ENCODE measurements at places on chromosomes 5 and 9.

DNA sequence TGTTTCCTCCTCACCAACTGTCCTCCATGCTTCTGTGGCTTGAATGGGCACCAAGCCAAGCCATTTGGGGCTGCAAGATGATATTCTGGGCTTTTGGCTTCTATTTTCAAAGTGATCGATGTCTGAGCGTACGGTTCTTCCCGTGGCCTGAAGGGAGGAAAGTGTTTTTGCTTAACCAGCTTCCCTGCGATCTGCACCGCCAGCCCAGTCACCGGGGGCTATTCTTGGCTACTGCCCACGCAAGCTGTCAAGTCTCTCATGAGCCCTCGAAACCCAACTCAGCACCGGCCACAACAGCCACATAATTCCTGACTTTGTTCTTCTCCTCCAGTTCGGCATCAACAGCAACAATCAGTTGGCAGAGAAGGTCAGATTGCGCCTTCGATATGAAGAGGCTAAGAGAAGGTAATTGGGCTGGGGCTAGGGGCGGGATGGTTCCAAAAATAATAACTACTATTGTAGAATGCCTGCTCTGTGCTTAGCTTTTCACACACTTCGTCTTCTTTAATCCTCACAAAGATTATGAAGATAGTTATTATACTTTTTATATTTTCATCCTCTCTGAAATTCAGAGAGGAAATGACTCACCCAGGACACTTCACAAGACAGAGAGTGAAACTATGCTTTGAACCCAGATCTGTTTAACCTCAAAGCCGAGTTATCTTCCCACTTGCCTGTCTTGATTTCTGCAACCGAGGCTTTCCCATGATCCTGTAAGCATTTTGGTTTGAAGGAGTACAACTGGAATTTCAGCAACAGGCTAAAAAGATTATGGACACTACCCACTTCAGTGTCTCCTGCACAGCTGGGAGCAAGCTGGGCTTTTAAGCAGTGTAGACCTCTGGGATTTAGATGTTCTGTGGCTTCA is 76.4 kb upstream of the RARS1 start:
- DNase-seq = no peak

DNA sequence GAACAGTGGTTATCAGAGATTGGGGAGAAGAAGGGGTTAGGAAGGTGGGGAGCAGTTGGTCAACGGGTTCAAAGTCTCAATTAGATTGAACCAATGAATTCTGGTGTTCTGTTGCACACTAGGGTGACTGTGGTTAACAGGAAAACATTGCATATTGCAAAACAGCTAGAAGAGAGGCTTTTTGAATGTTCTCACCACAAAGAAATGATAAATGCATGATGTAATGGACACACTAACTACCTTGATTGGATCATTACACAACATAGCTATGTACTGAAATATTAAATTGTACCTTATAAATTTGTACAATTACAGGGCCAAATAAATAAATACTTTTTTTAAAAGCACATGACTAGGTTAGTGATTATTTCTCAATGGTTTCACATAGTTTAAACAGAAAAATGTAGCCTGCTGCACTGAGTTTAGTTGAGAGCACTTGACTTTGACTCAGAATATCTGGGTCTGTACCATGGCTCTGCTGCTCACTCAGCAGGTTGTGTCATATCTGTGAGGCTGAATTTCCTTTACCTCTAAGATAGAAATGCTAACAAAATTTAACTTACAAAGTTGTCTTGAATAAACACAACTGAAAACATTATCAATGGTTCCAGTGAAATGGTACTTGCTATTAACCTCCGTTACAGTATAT is 30.4 kb downstream of the NUDT12 start:
- DNase-seq = no peak

DNA sequence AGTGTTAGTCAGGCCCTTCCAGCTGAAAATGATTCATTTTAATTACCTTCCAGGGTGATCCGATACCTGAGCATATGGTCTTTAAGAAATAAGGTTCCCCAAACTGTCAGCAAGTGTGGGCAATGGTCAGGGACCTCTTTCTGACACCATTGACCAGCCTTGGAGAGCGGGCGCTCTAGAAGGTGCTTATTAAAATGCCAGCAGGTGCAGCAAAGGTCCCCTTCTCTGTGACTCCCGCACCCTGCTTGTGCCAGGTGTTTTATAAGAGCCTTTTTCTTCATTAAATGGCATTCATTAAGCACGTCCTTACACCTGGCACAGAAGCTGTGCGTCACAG is 85.3 kb downstream of the MVB12B start:
- no peak for DNase-seq

GRCh38 chr5:54807421-54807820 is 178.0 kb downstream of the ESM1 start:
- DNase-seq = no peak

- no peak for DNase-seq
Observed at GRCh38 chr9:94210616-94211603, 48.2 kb upstream of the ZNF169 start.

GRCh38 chr9:127021664-127022363 is 100.6 kb downstream of the ANGPTL2 start:
- DNase-seq = peak; percentile 94

GRCh38 chr9:38084556-38084880 is 15.5 kb upstream of the SHB start:
- DNase-seq = peak; percentile 65

- DNase-seq = no peak
Observed at GRCh38 chr5:61575581-61575980, 243.5 kb downstream of the ZSWIM6 start.

DNA sequence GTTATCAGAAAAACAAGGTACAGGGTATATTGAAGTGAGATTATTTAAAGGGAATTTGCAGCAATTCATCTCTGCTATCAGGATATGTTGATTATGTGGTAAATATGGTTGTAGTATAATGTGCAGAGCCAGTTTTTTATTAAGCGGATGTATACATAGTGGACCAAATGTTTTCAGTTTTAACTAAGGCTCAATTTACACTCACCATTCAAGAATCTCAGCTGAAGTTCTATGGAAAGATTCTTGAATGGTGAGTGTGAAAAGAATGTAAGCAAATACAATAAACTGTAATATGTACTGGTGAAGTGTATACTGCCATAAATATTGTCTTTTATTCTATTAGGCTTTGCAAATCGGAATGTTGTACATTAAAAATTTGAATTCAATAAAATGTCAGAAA is 895.9 kb upstream of the CDH10 start:
- DNase-seq = no peak

DNA sequence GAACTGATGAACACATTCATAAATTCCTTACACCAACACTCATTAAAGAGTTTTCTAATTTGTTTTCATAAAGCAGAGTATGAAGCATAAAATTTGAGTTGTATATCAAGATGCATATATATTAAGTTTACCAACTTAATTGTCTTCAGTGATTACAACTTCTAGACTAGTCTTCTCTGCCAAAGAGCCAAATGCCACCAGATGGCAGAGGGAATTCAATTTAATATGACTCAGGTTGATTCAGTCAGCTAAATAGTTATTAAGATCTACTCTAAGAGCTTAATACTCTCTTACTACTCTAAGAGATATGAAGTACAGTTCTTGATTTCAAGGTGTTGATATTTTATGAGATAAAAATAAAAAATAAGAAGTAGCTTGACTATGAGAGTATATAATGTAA is 53.4 kb downstream of the CDH10 start:
- no peak for DNase-seq

- DNase-seq = no peak
Observed at GRCh38 chr5:118952992-118953651, 35.2 kb downstream of the DTWD2 start.

GRCh38 chr9:14994738-14995137 is 84.5 kb upstream of the FREM1 start:
- no peak for DNase-seq

DNA sequence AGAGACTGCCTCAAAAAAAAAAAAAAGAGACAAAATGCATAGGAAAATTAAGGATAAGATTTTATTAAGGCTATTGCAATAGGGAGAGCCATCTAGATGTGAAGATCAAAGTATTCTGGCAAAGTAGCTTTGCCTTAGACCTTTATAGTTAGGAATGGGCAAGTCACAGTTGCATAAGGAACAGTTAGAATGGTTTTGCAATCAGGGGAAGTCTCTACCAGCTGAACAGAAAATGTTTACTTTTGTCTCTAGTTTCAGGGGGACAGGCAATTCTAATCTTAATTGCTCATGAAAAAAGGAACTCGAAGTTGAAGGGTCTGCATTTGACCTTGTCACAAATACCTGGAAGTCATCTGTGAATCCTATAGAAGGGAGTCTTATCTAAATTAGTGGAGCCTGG is 13.1 kb upstream of the ATP6V1G1 start:
- no peak for DNase-seq

DNA sequence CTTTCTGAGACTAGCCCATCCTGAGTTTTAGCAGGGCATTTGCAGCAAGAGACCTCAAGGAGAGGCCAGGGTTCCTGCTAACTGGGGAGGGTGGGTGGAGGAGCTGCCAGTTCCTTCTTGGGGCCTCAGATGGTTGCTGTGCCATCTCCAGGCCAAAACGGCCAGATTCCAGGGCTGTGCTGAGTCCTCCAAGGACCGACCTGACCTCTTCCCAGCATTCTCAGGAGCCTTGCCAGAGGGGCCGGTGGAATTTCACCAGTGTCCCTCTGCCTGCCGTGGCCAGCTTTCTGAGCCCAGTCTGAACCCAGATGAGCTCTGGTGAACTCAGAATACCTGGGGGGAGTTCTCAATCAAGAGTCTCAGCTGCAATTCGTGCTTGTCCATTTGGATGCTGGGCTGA is 54.3 kb downstream of the TSTD2 start:
- DNase-seq = no peak

- no peak for DNase-seq
Observed at GRCh38 chr5:99059685-99060084, 130.9 kb upstream of the CHD1 start.

- no peak for DNase-seq
Observed at GRCh38 chr5:18507114-18507513, 872.9 kb downstream of the TAF11L14 start.

Measured in globus pallidus (tissue), 1 donor.